Stimulated activated CD4-positive, alpha-beta T cell treated with anti-CD3 and anti-CD28 coated beads, Interleukin-4, amount 100 ng/mL, for 24 hours (primary cell): ENCODE measurements at places on chromosomes 16 and 17.

DNA sequence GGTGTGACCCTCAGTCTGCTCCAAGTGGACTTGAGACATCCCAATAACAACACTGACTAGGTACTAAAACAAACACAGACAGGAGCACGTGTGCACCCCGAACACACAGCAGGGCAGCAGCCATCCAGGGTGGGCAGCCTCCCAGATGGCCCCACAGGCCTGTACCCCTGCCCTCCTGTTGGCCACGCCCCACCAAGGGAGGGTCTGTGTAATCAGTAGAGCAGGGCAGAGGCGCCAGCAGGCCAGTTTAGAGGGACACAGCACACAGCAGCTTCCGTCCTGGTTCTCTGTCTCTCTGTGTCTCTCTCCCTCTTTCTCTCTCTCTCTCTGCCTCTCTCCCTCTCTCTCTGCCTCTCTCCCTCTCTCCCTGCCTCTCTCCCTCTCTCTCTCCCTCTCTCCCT, 21.4 kb downstream of the ACTG1 start:
- no peak for DNase-seq

GRCh38 chr17:55186937-55187770, 77.6 kb upstream of the HLF start:
- DNase-seq: no peak

DNA sequence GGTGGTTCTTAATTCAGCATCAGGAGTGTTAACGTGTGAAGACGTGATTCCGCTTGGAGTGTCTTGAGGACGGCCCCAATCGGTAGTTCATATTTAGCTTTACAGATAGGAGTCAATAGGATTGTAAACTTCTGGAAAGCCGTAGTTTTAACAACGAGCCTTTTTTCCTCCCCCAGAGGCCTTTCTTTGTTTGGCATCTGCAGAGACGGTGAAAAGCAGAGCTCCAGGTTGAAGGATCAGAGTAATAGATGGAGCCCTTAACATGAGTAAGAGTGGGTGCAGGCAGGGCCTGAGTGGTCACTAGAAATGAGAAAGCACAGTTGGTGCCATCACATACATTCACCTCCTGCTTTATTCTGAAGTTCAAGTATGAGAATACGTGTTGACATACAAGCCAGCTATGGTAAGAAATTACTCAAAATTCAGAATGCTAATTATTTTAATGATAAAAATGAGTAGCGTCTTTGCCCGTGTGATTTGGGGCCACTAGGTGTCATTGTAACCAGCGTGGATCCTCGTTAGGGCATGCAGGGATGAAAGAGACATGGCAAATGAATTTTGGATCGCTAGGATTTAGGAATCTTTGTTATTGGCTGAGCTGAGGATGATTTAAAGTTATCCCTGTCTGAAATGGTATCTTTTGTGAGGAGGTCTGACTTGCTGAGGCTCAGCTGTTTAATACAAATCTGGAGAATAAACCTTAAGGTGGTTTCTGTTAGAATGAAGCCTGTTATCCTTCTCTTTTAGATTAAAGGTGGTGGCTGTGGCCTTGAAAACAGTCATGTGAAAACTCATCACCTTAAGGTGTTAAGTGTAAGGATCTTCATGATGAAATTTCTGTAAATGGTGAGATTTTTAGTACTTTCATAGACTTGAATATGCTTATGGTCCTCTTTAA, 18.6 kb downstream of the PRCD start:
- DNase-seq: peak; percentile 31

DNA sequence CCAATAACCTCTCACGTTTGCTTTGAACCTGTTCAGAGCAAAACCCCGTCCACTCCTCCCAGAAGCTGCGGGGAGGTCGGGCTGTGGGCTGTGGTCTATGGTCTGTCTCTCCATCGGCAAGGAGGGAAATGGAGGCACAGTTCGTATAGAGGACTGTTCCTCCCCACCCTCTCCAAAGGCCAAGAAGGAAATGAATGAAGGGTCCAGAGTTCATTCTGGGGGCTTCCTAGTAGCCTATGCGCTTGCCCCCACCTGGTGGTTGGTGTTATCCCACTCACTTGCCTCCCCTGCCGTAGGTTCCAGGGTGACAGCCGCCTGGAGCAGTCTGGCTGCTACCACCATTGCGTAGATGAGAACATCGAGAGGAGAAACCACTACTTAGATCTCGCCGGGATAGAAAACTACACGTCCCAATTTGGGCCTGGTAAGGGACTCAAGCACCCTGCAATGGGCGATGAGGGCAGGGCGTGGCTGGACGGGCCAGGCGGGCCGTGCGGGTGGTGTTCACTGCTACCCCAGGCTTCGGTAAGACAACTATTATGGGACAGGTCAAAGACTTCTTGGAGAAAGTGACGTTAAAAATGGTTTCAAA, 49.0 kb downstream of the SNX20 start:
- DNase-seq: no peak

GRCh38 chr16:50390371-50390771, 21.6 kb upstream of the BRD7 start:
- no peak for DNase-seq

DNA sequence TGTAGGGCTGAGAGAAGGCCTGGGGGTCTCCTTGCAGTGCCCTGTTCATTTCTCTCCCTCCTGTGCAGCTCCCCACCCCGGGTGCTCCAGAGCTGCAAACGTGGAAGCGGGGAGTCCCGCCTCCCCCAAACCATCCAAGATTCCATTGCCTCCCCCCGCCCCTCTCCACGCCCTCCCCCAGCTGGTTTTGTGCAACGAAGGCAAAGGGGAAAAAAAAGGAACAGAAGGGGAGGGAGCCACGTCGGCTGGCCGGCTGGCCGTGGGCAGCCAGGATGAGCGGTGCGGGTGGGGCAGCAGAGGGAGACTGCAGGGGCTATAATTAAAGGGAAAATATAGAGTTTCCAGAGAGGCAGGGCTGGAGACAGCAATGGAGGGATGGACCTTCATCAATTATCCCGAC, 1.7 kb upstream of the COL1A1 start:
- no peak for DNase-seq

DNA sequence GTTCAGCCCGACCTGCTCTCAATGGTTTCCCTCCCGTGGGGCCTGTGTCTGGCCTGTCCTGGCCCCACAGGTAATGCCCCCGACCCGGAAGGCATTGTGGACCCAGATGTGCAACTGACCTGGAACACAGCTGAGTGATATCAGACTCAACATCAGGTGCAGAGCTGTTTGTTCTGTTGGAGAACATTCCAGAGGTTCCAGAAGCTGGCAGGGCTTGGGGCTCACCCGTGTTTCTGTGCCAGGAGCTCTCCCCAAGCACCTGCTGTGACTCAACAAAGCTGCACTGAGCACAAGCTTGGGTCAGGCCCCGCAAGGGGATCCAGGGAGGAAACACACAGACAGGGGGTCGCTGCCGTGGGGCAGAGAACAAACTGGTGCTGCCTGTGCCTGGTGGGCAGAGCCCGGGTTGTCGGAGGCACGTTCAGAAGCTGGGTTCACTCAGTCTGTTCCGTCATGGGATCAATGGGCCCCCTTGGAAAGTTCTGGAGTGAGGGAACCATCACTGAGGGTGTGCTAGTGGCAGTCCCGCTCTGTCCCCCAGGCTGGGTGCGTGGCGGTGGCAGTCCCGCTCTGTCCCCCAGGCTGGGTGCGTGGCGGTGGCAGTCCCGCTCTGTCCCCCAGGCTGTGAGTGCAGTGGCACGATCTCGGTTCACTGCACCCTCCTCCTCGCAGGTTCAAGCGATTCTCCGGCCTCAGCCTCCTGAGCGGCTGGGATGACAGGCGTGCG, 22.1 kb downstream of the HS3ST6 start:
- no peak for DNase-seq
